Thoracic aorta (tissue), 2 donors: ENCODE measurements at places on chromosomes 1 and 21. TPM values are rescaled to one million over a fixed set of nuclear protein-coding genes. Genes with fewer than 3 reads are reported as not detected.

DNA sequence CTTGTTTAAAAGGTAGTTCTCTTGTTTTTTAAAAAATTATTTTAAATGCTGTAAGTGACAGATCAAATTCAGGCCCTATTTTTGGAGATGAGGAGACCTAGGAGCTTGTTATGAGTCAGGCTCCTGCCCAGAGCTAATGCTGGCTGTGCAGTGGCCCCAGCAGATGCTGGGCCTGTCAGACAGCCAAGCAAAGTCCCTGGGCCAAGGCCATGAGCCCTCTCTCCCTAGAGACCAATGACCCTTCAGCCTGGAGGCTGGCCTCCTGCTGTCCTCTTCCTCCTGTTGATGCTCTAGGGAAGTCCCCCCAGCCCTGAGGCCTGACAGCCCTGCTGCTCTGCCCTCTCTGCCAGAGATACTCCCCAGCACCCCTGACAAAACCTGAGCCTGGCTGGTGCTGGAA lies 128.1 kb upstream of the CTTNBP2NL start:
- no peak for DNase-seq

GRCh38 chr1:245693941-245694752 lies 539.4 kb downstream of the KIF26B start:
- DNase-seq = no peak

DNA sequence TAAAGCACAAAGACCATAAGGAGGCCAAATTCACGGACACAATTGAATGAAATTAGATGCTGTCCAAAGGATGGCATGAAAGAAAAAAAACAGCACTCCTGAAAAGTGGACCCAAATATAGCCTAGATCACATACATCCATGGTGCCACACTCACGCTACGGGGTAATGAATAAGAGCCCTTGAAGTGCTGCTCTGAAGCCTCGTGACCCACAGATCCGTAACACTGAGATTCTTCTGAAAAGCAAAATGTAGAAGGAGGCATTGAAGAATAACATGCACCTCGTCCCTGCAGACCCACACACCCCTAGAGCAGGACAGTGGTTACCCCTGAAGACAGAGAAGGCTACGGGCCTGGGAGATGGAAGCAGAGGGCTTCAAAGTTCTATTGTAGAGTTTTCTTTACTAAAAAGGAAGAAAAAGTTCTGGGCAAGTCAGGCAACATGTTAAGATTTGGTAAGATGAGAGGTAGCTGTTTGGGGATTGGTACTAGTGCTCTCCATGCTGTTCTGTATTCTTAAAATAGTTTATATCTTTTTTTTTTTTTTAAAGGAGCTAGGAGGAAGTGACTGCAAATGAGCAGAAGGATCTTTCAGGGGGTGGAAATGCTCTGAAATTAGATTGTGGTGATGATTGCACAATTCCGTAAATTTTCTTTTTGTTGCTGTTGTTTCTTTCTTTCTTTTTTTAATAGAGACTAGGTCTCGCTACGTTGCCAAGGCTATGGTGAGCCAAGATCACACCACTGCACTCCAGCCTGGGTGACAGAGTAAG lies 4.1 kb upstream of the ITGB2 start:
- DNase-seq = no peak

GRCh38 chr1:66357478-66358197 lies 176.3 kb upstream of the SGIP1 start:
- DNase-seq = no peak

GRCh38 chr1:69269491-69269890 lies 298.2 kb upstream of the LRRC7 start:
- DNase-seq = no peak

GRCh38 chr1:57325117-57325516 lies 98.7 kb downstream of the DAB1 start:
- no peak for DNase-seq

DNA sequence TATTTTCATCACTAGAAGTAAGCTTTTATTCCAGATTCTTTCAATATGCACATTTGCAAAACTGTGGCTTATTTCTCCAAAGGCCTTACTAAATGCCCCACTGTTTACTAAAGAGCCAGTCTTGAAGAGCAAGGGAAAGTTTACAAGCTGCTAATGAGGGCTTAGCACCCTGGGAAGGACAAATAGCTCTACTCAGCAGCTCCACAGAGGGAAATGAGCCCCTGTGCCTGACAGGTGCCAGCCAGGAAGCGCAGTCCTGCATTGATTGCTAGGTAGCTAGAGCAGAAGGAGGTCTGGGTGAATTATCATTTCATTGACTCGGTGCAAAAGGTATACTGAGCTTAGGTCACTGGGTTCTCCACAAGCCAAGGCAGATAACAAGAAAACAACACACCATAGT lies 307.0 kb downstream of the SETD4 start:
- DNase-seq = no peak

DNA sequence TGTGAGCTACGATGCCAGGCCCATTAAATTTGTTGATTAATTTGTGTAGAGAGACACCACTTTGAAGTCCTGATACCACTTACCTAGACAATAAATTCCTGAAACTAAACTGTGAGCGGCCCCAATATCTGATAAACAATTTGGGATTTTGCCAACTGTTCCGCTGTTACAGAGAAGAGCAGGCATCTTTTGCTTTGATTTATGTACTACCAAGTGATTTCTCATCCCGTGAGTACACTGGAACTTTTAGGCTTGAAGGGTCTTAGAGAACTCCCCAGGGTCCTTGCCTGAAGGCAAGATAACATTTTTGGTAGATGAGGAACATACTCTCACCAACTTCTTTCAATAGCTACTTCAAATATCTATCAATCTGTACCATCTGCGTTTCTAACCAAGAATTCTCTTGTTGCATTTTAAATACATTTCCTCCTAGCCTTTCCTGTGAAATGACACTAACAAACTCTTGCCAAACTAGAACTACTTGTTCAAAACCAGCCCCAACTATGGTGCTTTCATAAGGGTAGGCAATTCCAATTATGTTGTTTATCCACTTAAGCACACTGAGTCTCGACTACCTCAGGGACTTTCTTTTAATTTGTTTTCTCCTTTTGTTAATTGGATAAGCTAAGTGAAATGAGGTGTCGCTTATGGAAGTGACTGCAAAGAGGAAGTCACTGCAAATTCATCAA lies 23.2 kb upstream of the SLC30A1 start:
- DNase-seq = no peak

DNA sequence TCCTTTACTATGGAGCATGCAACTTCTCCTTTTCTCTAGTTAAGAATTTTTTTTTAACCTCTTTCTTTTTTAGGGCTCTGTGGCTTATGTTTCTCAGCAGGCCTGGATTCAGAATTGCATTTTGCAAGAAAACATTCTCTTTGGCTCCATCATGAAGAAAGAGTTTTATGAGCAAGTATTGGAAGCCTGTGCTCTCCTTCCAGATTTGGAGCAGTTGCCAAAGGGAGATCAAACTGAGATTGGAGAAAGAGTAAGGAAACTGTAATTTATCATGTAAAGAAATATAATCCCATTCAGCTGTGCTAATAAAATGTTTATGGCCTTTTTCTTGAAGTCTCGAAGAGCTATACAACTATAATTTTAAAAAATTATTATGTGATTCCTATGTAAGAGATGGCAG lies 70.1 kb downstream of the HSPA13 start:
- no peak for DNase-seq

- no peak for DNase-seq
These were observed 62.8 kb upstream of the COL11A1 start for GRCh38 chr1:103171041-103171590.

- DNase-seq = no peak
These were observed 36.3 kb upstream of the CLIC4 start for GRCh38 chr1:24708938-24709337.

DNA sequence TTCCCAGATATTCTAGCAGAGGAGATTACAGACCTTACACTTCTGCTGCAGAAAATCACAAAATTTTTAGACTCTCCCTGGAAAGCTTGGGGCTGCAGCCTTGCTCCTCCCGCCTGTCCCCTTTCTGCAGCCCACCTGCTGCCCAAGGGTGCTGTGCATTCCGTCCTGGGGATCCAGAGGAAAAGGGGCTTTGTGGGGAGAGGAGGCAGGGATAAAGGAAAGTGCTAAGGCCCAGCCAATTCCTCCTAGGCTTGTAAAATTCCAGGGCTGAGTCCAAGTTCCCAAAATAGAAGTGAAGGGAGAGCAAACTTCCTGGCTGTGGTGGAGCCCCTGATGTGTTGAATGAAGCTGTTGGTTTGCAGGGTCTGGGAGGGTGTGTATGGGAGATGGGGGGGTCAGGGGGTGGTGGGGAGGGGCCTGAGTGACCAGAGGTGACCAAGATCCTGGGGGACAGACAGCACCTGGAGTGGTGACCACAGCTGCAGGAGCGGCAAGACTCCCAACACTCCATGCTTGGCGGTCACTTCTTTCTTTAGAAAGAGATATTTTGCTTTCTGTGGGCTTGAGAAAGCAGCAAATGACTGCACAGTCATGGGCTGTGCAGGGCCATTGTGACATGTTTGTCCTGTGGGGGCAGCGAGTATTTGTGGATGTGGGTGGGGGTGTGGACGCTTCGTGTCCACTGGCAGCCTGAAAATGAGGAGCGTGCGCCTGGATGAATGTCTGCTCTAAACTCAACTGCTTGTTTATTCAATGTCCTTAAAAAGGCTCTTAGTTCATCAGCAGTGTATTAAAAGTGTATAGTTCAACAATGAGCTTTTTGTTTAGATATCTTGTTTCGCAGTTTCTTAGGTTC lies 68.4 kb downstream of the TLR5 start:
- no peak for DNase-seq

The FMO4 gene
- total RNA-seq = 13.8 TPM

The CCDC185 gene
- not detected for total RNA-seq

The GJA5 gene
- 49.7 TPM for total RNA-seq

The PLA2G5 gene
- 19.2 TPM for total RNA-seq

The RAVER2 gene
- total RNA-seq = 18.3 TPM

The AMY2A gene
- total RNA-seq = not detected
